GM12891 (cell line): ENCODE measurements at places on chromosomes 13 and 19.
A peak's percentile ranks its signal among the peaks of the same experiment; 100 is the strongest.

DNA sequence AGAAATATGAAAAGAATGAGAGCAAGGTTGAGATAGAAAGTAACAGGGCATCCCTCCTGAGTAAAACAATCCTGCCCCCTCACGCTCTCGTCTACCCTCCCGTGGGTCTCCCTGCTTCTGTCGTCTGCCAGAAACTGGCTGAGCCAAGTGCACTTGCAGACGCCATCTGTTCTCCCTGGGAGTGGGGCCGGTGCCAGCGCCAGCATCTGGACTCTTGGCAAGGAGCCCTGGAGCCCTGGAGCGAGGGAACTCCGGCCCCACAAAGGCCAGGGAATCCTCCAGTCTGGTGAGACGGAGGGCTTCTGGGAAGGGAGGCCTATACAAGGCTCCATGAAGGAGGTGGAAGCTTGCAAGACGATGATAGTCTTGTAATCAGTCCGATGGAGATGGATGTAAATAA is 2.3 kb upstream of the TMEM91 start:
- DNase-seq = no peak

DNA sequence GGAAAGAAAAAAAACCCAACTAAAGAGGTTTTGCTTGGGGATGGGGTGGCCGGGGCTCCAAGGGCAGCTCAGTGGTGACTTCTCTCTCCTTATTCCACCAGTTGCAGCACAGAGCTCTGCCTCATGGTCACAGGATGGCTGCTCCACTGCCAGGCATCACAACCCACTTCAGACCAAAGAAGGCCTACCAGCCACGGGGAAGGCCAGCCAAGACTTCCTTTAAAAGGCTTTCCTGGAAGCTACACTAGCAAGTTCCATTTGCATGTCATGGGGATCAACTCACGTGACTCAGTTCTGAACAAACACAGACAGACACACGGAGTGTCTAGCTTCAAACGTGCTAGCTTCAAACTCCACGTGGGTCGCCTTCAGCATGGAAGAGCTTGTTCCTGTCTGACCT is 13.2 kb upstream of the EIF3G start:
- no peak for DNase-seq

- no peak for DNase-seq
Measured at GRCh38 chr19:1288833-1289685, 3.4 kb downstream of the EFNA2 start.

DNA sequence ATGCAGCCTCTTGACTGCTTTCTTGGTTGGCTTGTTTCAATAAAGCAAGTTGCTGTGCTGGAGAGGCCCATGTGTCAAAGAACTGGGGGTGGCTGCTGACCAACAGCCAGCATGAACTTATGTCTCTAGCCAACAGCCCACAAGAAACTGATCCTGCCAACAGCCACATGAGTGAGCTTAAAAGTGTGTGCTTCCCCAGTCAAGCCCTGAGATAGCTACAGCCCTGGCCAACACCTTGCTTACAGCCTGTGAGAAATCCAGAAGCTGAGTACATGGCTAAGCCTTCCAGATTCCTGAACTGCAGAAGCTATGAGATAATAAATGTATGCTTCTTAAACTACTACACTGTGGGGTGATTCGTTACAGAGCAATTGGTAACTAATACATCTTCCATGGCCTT is 38.9 kb upstream of the IPO5 start:
- no peak for DNase-seq

- DNase-seq = no peak
Measured at GRCh38 chr13:37109051-37109678, 3.7 kb upstream of the CSNK1A1L start.

GRCh38 chr19:28956421-28956820 is 256.5 kb downstream of the UQCRFS1 start:
- DNase-seq = no peak

DNA sequence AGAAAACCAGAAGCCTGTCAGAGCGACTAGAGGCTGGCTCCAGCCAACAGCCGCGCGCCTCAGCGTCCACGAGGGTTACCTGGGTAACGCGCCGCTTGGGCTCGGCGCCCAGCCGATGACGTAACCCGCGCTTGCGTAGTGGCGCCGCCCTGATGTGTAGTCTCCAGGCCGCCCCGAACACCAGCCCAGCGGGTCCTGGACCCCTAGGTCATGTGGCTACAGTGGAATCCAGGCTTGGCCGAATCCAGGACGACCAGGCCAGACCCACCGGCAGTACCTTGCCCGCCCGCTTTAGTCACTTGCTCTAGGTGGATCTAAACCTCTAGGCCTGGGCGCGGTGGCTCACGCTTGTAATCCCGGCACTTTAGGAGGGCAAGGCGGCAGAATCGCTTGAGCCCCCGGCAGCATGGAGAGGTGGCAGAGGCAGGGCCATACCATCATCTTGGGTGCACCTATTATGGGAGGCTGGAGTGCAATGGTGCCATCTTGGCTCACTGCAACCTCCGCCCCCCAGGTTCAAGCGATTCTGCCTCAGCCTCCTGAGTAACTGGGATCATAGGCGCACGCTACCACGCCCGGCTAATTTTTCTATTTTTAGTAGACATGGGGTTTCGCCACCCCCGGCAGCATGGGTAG is 7.2 kb upstream of the ZNF606 start:
- DNase-seq = peak; percentile 84

- DNase-seq = peak; percentile 97
Measured at GRCh38 chr19:2273356-2274184, 8.4 kb downstream of the PEAK3 start.

DNA sequence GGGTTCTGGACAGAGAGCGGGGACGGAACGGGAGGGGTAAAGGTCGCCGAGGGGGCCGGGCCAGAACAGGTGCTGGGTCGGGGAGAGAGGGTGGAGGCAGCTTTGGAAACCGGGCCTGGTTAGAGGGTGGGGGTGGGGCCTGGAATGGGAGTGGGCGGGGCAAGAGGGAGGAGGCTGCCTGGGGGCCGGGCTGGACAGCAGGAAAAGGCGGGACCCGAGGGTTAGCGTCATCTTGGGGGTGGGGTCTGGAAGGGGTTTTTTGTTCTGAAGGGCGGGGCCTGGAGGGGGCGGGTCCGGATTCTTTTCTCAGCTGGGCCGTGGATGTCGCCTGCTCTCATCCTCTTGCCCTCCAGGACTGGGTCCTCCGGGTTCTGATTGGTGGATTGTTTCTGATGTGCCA is 4.3 kb upstream of the ZNF813 start:
- DNase-seq = no peak
